ENCODE measurements at places on chromosomes 6 and 20. TPM values are rescaled to one million over a fixed set of nuclear protein-coding genes. Genes with fewer than 3 reads are reported as not detected.

KCNG1 gene
- polyA plus RNA-seq = 2.2 TPM

PREX1 gene
- polyA plus RNA-seq = 6.9 TPM

NKX2-4 gene
- polyA plus RNA-seq = not detected

ID4 gene
- 12.4 TPM for polyA plus RNA-seq

DBNDD2 gene
- 21.2 TPM for polyA plus RNA-seq

DLL1 gene
- 16.4 TPM for polyA plus RNA-seq

Measured in pancreas (tissue), 10 donors.